ENCODE measurements at places on chromosomes 7 and 10. TPM values are rescaled to one million over a fixed set of nuclear protein-coding genes. Genes with fewer than 3 reads are reported as not detected.

Gene EPO
- 0.88 TPM for total RNA-seq

Gene FBXW4
- total RNA-seq = 35.1 TPM

Gene PDZD7
- total RNA-seq = 0.16 TPM

Gene HTR5A
- not detected for total RNA-seq

Gene CCAR1
- total RNA-seq = 42.1 TPM

Gene DYDC2
- not detected for total RNA-seq

Gene SPDYE9
- total RNA-seq = 0.26 TPM

Gene CPN1
- not detected for total RNA-seq

Gene PRSS37
- not detected for total RNA-seq

Gene ANKRD2
- total RNA-seq = 61.9 TPM

Gene MSS51
- 8.1 TPM for total RNA-seq

All from myocyte (in vitro differentiated cells).